GM18507 (cell line): ENCODE measurements at places on chromosomes 3 and 15.

DNA sequence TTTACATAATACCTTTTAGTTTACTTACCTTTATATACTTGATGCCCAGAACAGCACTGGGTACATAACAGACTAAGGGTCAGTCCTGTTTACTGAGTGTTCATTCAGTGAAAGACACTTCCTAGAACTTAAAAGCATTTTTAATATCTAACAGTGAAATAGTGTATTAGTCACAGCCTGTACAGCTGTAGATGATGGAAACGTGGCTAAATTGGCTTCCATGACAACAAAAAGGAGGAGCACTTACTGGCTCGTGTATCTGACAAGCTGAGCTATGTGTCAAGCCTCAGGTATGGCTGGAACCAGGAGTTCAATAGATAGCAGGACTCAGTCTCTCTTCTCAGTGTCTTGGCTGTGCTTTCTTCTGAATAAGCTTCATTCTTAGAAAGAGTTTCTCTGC, 40.2 kb downstream of the CMTM8 start:
- no peak for DNase-seq

GRCh38 chr3:107132674-107133073, 244.6 kb upstream of the CCDC54 start:
- no peak for DNase-seq

DNA sequence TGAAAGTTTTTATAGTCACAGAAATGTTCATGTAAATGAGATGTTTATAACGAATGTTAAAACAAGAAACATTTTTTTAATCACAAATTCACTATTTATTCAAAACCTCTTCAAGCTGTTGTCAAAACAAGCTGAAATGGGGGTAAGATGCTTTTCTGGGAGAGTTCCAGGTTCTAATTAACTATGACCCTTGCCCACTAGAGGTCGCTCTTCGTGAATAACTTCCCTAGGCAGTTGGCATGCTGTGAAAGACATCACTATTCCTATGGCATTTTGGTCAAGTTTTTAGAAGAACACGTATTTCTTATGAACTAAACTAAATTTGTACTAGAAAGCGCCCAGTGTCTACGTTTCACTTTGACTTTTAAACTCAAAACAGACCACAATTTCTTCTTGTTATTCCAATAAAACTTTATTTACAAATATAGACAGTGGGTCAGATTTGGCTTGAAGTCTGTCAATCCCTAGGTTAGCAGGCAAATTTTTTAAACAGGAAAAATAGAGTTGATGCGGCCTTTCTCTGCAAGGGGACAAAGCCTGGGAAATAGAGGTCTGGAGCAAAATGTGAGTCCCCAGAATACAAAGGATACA, 62.8 kb upstream of the CMTM8 start:
- DNase-seq, result no peak

- DNase-seq, result no peak
These were observed 249.7 kb downstream of the PTPRG start for GRCh38 chr3:61810953-61811497.

DNA sequence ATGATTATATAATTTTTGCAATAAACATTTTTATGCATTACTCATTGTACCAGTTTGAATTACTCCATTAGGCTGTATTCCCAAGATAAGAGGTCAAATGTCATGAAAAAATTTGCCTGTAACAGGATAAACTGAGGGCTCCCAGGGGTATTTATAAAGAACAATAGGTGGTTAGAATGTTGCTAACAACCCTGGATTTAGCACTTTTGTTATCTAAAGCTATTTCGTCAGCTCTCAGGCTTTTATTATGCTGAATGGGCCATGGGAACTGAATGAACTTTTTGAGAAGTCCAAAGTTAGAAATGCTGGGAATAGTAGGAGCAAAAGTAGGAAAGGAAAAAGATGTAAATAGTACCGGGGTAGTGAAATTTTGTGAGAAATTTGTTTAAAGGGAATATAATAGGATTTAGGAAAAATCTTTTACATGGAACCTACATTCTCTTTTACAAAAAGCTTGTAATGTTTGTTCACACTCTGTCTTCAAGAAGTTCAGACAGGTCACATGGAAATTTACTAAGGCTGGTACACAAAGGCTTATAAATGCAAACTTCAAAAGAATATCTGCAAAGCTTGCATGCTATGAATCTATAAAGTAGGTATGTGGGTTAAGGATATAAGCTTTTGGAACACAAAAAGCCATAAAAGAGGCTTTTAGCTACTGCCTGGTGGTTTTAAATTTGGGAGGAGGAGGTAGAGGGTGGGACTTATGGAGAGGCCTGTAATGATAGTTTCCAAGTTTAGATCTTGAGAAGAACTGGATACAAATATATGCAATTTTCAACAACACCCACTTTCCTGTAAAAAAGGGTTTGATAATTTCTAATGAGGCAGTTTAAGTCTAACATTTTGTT, 445.8 kb upstream of the NAALADL2 start:
- DNase-seq, result no peak

GRCh38 chr15:55707518-55707917, 35.4 kb downstream of the PRTG start:
- DNase-seq, result no peak

- DNase-seq, result no peak
These were observed 38.5 kb downstream of the ZBTB20 start for GRCh38 chr3:115108614-115109013.

DNA sequence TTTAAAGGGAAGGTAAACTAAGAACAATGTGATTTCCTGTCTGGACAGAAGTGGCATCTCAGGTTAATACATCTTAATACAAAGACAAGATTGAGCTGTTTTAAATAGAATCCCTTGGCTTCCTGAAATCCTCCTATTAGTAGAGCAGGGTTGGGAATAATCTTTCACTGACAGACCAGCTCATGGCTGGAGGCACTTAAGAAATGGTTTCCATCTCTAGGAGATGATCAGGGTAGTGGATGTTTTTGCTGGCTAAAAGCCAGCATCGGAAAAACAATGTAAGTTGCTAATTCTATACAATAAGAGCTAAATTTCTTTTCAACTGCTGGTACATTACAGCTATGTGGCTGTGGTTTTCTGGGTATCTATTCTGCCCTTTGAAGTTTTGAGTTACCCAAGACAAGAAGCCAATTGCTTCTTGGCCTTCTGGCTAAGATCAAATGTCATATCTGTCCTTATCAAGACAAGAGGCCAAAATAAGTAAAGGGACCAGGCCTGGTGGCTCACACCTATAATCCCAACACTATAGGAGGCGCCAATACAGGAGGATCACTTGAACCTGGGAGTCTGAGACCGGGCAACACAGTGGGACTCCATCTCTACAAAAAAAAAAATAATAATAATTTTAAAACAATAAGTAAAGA, 49.6 kb downstream of the SHQ1 start:
- no peak for DNase-seq

DNA sequence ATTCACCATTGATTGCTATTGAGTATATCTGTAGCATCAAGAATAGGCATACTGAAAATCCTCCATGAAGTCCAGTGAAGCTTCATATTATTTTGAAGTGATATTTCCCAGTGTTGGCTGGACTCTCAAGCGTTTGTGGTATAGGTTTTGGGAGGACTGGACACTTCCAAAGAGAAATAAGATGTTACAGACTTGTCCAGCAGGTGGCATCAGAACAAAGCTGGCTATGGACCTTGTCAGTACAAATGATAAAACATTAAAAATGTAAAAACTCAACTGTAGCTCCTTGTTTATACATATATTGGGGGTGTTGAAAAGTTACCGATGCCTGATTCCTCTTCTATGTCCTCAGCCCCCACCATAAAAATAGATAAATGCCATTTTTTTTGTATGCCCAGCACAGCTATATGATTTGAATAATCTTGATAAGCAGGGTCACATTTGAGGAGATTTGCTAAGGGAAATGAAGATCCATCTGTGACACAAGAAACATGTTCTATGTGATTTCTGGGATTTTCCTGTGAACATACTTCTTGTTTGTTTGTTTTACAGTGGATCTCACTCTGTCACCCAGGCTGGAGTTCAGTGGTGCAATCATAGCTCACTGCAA, 54.5 kb upstream of the GOLGA6B start:
- peak; percentile 15 for DNase-seq

DNA sequence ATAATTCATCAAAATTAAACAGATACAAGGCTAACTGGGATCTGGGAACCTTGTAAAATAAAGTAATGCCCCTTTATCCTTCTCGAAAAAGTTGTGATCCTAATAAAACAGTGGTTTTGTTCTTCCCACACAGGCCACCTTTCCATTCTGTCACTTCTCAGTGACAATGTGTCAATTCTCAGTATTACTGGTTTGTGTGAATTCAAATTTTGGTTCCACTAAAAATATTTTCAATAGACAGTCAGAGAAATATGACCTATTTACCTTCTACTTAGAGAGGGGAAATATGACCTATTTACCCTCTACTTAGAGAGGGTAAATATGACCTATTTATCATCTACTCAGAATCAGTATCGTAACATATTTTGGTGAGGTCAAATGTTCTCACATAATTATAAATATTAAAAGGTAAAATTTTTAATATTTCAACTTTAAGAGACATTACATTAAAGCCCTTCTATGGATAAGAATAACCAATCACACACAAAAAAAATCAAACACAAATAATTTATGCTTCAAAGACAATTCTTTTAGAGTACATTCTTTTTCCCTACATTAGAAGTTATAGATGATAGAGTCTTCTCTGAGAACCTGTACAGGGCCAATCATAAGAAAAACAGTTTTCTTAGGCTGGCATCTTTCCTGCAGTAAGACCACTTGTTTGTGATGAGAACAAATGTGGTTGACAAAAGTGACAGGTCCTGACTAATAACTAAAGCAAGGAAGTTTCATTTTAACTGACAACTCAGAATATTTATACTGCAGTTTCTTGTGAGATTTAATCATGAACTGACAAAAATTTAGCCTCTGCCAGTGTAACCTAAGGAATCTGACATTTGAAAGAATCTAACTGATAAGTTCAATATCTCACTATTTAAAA, 323.3 kb downstream of the DIPK2A start:
- DNase-seq, result no peak

GRCh38 chr15:100202309-100202960, 139.3 kb downstream of the ADAMTS17 start:
- no peak for DNase-seq

DNA sequence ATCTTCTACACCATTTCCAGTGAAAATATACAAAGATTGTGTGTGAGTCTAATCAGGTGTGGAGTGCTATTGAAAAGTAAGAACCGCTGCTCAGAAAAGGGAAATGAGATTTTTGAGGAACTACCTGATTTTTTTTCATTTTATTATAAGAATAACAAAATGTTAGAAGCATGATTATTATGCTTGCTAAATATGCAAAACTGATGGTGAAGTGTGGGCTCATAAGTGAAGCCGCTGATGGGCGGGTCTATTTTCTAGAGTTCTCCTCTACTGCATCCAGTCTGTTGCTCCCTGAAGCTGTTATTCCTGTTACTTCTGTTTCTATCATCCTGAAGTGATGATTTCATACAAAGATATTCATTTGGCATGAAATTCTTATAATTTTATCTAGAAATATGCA, 612.0 kb downstream of the CADM2 start:
- DNase-seq, result no peak

DNA sequence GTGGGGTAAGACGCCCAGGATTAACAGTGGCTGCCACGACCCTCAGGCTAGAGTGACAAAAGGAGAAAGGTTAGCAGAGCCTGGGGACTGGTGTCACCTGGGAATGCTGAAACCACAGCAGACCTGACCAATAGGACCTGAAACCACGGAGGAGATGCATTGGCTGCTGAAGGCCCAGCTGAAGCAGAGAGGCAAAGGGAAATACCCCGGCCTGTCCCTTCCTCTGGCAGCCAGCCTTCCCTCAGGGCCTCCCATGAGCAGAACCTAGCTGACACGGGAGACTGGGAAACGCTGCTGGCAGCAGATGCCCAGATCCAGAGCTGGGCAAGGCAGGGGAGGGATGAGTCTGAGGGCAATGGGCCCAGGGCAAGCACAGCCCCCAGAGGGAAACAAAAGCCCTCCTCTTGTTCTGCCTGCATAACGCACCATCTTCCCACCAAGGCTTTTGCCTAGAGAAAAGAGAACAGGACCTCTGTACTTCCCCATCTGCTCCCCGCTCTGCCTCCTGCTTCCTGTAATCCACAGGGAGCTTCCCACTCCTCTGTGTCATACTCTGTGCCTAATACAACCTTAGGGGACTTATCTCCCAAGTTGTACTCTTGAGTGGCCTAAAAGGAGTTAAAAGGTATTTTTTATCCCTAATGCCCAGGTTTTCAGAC, 216.2 kb downstream of the ABHD5 start:
- DNase-seq, result no peak

DNA sequence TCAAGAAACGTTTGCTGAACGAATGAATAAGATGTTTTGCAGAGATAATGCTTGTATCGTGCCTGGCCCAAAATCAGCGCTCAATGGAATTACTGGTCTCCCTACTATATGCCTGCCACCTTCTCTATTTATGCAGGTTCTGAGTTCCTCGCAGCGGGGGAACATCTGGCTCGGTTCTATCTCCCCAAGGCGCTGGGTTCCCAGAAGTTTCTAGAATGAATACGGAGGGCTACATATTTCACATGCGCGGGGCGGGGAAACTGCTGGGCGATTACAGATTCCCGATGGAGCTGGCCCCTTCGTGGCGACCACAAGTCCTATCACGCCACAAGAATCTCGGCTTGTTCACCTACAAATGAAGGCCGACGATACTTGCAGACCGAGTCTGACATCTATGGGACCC, 411 bp upstream of the EIF2B5 start:
- DNase-seq, result no peak

DNA sequence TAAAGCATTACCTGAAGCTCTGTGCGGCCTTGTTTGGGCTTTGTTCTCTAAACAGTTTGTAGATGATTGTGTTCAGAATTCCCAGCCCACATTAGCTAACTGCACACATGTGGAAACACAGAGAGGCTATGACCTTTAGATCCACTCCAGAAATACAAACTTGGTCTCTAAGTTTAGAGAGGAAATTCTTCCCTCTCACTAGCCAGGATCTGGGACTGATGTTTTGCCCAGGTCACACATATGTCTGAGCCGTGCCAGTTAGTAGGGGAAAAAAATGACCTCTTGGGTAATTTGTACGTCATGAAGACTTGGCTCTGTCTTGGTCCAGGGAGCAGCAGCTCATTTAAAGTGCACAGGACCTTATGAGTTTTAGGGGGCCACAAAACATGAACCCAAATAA, 223.1 kb downstream of the RBMS3 start:
- DNase-seq, result no peak

GRCh38 chr3:65597226-65597951, 441.3 kb downstream of the MAGI1 start:
- no peak for DNase-seq

GRCh38 chr3:195012571-195012970, 258.4 kb downstream of the XXYLT1 start:
- DNase-seq, result no peak

GRCh38 chr3:100010087-100010417, 104.2 kb downstream of the FILIP1L start:
- DNase-seq, result no peak

DNA sequence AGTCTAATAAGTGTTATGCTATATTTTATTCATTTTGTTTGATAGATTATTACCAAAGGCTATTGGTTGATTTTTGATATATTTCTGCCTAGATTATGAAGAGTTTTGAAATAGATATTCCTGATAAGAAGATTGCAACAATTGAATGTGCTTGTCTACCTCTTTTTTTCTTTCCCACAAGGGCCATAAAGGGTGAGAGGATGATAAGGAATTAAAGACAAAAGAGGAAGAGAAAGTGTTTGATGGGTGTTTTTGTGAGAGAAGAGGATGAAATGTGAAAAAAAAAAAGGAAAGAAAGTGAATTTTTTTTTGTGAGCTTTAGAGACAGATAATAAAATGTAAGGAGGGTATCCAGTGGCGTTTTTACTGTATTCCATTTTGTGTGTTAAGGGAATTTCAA, 244.4 kb downstream of the CHST2 start:
- DNase-seq, result no peak

- DNase-seq, result no peak
These were observed 11.3 kb downstream of the LYSMD4 start for GRCh38 chr15:99721896-99722295.
